GM13976 (cell line): ENCODE measurements at places on chromosomes 3 and 15.

GRCh38 chr3:139378587-139379241 lies 10.7 kb downstream of the COPB2 start:
- DNase-seq = no peak

GRCh38 chr3:64388886-64389285 lies 163.6 kb upstream of the PRICKLE2 start:
- no peak for DNase-seq

GRCh38 chr3:146843476-146843875 lies 238.3 kb upstream of the PLSCR5 start:
- no peak for DNase-seq

DNA sequence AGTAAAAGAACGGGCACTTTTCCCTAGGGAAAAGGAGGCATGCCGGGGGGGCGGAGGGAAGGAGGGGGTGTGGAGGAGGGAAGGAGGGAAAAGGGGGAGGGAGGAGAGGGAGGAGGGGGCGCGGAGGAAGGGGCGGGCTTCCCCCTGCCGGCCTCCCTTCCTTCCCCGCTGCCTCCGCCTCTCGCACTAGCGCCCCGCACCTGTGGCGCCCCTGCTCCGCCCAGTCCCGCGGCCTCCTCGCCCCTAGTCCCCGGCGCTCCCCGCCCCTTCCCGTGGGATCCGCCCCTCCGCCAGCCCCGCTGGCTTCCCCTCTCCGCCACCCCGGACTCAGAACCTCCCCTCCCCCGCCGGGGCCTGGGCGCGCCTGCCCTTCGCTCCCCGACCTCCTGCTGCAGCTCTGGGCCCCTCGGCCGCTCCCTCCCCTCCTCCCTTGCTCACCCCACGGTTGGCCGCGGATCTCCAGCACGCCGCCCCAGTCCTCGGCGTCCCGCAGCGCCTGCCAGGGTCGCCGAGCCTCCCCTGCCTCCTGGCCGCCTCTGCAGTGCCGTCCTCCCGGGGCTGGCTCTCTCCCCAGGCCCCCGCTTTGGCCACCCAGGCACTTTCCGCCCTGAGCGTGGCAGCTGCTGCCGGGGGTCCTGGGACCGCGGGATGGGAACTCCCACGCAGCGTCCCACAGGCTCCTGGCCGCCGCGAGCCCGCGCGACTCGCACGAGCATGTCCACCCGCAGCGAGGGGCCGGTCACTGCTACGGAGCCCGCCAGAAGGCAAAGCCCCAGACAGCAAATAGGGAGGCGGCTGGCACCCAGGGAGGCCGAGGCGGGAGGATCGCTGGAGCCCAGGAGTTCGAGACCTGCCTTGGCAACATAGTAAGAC lies 147.4 kb downstream of the TJP1 start:
- DNase-seq = no peak
